Activated CD4-positive, alpha-beta T cell treated with anti-CD3 and anti-CD28 coated beads, Interleukin-2, amount 50 U/mL, for 1 hour (primary cell): ENCODE measurements at places on chromosomes 7 and 10.

DNA sequence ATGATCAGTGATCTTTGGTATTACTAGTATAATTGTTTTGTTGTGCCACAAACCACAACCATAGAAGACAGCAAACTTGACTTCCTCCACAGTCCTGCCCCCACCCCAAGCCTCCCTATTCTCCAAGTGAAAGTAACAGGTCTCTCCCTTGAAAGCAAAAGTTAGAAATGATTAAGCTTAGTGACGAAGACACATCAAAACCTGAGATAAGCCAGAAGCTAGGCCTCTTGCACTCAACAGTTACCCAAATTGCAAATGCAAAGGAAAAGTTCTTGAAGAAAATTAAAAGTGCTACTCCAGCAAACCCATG is 7.5 kb downstream of the SAR1A start:
- DNase-seq, result peak; percentile 36

GRCh38 chr7:94053532-94053931 is 49.4 kb upstream of the BET1 start:
- DNase-seq, result no peak

DNA sequence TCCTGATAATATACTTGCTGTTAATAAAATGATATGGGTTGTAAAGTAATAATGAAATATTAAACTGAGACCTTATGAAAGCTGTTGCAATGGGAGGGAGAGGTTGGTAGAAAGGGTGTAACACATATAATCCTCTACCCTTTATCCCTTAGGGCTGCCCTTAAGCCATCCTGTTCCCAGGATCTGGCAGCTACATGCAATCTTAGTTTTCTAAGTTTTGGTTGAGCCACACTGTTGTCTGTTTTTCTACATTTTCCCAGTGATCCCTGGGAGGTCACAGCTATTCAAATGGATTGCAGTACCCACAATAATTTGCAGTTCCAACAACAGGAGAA is 6.3 kb downstream of the COA1 start:
- no peak for DNase-seq

DNA sequence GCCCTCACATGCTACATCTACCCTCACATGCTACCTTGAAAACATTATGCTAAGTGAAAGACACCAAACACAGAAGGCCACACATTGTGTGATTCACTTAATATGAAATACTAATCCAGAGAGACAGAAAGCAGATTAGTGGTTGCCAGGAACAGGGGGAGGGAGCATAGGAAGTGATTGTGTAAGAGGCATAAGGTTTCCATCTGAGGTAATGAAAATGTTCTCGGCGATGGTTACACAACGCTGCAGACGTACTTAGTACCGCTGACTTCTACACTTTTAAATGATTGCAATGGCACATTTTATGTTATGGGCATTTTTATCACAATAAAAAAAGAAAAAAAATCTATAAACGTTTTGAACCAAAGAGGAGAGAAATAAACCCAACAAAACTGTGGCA is 742.3 kb downstream of the TYW1 start:
- DNase-seq, result no peak

- DNase-seq, result no peak
Observed at GRCh38 chr10:86077871-86078638, 288.5 kb downstream of the GRID1 start.

GRCh38 chr10:95394161-95394880 is 103.5 kb upstream of the PDLIM1 start:
- DNase-seq, result no peak

- DNase-seq, result no peak
Observed at GRCh38 chr10:69467928-69468750, 16.9 kb downstream of the TSPAN15 start.

GRCh38 chr10:32618482-32618881 is 172.5 kb downstream of the CCDC7 start:
- no peak for DNase-seq

GRCh38 chr10:127306479-127306878 is 110.1 kb upstream of the INSYN2A start:
- DNase-seq, result no peak

DNA sequence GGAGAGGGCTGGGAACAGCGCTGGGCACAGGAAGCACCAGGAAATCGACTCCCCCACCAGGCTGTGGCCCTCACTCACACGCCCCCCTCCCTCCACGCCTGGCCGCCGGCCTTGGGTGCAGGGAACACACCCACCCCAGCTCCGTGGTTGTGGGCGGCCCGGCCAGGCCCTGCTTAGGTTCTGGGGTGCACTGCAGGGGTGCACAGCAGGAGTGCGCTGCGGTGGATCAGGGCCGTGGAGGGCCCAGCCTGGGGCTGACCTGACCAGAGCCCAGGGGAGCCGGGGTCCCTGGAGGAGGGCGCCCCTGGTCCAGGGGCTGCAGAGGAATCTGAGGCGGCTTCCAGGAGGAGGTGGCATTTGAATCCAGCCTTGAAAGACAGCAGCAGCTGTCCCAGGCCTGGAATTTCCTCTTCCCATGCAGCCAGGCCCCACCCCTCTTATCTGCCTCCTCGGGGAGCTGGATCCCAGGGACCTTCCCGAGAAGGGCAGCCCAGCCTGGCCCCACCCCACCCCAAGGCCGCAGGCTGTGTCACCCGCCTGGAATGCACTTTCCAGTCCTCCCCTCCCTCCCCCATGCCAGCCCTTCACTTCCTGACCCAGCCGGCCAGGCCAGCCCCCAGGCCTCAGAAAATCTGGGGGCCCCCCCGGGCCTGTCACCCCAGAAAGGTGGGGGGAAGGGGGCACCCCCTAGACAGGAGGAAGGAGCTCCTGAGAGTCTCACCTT is 18.4 kb upstream of the PDGFA start:
- no peak for DNase-seq

- DNase-seq, result no peak
Observed at GRCh38 chr7:73715648-73716317, 3.7 kb downstream of the STX1A start.

DNA sequence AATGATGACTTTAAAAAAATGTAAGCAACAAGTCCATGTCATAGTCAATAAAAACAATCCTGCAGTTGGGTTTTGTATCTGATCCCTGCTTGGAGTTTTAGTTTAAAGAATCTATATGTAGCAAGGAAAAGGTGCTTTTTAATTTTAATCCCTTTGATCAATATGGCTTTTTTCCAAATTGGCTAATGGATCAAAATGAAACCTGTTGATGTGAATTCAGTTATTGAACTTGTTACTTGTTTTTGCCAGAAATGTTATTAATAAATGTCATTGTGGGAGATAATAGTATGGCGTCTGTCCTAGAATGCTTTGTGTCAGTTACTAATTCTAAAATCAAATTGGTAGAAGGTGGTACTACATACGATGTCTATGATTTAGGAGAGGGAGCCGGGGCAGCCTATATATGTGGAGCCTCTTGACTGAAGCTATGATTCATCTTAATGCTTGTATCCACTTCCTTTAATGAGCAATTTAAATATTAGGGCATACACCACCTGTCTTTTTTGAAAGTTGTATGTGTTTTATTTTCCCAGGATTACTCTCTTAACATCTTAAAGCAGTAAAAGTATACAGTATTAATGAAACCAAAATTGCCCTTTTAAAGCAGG is 10.3 kb upstream of the PBLD start:
- DNase-seq, result no peak

GRCh38 chr10:97791824-97792721 is 20.3 kb upstream of the SFRP5 start:
- DNase-seq, result peak; percentile 70

- DNase-seq, result peak; percentile 92
Observed at GRCh38 chr7:105013816-105014692, at the start of gene KMT2E. Gene KMT2E, plus strand, starts transcription at chr7:105014205. Its CDS starts 26,748 bp downstream, at chr7:105040953.

- DNase-seq, result no peak
Observed at GRCh38 chr10:28945959-28946358, 268.6 kb downstream of the BAMBI start.

- no peak for DNase-seq
Observed at GRCh38 chr7:24212073-24212472, 71.9 kb upstream of the NPY start.

DNA sequence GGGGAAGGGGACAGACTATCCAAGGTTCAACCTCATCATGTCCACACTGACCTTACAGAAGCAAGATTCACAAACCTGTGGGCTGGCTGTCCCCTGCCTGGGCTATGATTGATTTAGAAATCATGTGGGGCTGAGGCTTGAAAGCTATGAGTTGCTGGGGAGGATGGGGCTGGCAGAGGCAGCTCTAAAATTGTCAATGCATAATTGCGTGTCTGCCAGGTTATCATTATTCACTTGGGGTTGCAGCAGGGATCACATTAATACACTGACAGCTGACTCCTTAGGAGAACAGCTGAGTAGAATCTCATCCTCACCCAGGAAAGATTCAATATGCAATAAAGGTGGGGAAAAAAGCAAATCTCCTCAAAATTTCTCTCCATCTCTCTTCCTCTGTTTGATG is 866.3 kb downstream of the CCSER2 start:
- no peak for DNase-seq

DNA sequence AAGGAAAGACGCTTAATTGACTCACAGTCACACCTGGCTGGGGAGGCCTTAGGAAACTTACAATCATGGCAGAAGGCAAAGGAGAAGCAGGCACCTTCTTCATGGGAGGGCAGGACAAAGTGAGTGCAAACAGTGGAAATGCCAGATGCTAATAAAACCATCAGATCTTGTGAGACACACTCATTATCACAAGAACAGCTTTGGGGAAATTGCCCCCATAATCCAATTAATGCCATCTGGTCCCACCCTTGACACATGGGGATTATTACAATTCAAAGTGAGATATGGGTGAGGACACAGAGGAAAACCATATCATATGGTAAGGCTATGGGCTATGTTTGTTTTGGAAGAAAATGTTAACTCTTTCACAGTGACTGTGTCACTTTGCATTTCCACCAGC is 1272.5 kb upstream of the CELF2 start:
- DNase-seq, result no peak

DNA sequence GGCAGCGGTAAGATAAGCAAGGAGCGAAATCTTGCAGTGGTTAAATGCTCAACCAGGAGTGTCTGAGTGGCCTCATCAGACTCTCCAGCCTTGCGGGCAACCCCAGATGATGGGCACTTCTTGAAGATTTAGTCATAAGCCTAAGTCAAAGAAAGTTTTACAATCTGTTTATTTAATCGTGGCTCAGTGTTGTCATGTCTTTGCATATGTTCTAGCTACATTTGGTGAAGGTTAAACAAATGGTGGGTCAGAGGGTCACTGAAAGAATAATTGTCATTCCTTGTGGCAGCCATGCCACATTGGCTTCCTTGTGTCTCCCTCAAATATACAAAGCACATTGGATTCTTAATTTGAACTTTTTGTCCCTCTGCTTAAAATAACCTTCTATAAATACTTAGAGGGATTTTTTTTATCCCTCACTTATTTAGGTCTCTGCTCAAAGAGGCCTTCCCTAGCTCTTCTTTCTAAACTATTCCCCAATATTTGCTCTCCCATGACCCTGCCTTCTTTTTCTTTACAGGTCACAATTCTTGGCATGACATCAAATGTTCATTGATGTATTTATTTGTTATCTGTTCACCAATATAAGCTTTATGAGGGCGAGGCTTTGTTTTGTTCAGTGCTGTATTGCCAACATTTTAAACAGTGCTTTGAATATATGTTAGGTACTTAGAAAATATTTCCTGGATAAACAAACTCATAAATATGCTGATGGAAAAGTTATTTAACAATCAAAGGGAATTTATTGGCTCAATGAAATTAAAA is 68.7 kb downstream of the NEUROD6 start:
- DNase-seq, result no peak

DNA sequence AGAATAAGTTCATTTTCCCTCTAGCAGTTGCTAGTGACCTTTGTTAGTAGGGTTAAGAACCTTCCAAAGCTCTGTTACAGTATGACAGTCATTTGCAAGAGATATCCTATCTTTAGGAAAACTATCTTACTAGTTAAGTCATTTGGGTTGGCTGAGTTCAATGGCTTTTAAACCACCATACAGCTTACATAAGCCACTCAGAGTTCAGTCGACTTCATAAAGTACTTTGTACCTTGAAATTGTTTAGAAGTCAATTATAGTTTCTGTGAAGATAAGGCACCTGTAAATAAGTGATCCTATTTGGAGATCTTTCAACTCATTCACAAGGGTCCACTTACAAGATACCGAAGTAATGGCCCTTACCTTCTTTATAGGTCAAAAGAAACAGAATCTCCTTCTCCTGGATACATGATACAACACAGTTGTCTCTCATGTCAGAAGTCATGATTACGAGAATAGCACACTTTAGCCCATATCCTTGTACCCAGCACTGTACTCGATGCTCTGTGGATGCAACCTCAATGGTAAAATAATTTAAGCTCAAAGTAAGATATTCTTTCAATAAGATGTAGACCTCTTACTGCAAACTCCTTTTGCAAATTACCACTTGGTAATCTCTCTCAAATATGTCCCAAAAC is 11.9 kb upstream of the ABCC2 start:
- DNase-seq, result no peak

DNA sequence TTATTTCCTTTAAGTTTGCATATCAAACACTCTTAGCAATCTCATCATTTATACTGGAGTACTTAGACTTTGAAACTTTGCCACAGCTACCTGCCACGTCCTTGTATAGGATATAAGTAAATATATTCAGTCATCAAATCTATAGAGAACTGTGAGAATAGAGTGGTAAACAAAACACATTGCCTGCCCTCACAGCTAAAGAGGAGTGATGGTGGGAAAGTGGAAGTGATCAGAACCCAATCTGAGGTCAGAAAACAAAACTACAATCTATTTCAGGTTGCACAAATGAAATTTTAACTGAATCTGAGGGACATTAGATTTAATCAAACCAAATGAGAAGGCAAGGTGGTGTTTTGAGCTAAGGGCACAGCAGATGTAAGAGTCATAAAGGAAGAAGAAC is 74.8 kb downstream of the ZEB1 start:
- DNase-seq, result no peak

DNA sequence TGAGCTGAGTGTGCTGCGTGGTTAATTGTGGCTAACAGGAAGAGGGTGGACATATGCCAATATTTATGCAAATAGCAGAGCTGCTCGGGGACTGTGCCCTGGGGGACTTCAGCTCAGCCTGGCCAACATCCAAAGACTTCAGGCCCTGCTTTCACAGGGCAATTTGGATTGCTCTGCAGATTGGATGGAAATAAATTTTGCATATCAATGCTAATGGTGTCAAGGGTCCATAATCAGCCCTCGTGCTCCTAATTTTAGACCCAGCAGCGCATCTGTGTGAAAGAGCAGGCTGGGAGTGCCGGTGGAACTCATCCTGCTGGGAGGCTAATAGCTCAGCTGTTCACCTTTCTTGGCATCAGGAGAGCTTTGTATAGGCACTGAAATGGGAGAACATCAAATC is 270.1 kb downstream of the TCERG1L start:
- no peak for DNase-seq

DNA sequence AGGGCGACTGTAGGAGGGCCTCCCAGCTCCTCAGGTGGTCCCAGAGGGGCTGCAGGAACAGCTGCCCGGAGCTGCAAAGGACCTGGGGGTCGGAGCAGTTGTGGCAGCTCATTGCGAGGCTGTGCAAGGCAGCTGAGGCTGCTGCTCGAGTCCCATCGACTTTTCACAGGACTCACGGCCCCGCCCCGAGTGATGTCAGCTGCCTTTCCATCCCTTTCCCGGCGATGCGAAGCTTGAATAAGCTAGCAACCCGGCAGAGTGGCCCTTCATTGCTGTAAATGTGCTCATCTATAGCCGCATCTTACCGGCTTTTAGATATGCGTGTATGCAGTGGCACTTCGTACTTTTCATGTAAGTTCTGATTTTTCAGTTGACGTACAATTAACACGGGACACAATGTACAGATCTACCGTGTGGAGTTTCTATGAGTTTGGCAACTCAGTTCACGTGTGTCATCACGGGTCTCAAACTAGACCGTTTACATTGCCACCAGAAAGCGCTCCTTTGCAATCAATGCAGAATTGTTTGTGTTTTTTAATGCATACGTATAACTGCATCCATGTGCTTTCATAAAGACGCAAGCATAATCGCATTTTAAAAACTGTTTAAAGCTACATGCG is at the start of gene CH25H:
TSS of gene CH25H (minus strand) at position 137 of the 620 bp plus-strand sequence. CDS start at position 112, 25 bp downstream.
- peak; percentile 38 for DNase-seq
